GM04503 (cell line): ENCODE measurements at places on chromosomes 5 and 9.
A peak's percentile ranks its signal among the peaks of the same experiment; 100 is the strongest.

DNA sequence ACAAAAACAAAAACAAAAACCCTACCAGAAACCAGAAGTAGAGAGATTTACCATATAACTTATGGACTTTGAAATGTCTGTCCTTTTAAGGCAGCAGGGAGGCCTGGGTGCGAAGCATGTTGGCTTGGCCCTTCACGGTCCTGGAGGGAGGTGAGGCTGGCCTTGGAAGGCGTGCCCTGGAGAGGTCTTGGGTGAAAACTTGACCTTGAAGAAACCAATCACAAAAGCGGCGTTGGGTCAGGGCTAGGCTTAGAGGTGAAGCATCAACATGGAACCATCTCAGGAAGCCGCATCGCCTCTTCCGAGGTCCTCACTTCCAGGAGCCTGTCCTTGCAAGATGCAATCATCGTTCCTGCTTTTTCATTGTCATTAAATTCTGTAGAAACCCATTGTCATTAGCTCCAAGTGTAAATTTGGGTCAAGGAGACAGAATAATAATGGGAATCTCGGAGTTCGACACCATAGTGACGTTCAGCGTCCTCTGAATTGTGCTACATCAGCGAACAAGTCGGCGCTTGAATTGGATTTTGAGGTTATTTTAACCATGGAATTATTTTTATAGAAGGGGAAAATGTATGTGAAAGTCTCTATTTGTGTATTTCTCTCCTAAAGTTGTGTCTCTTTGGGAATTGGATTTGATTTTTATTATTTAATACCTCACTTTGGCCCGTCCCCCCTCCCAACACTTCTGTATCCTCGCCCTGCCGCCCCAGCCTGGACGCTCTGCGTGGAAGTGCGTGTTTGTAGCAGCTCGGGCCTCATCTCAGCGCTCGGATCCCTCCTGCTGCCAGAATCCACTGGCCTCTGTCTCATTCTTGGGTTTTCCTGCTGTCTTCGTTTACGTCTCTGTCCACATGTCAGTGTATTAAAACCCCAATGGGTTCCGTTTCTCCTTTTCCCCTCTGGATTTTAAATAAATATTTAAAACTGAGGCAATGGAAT lies 11.1 kb upstream of the ORM1 start:
- no peak for DNase-seq

DNA sequence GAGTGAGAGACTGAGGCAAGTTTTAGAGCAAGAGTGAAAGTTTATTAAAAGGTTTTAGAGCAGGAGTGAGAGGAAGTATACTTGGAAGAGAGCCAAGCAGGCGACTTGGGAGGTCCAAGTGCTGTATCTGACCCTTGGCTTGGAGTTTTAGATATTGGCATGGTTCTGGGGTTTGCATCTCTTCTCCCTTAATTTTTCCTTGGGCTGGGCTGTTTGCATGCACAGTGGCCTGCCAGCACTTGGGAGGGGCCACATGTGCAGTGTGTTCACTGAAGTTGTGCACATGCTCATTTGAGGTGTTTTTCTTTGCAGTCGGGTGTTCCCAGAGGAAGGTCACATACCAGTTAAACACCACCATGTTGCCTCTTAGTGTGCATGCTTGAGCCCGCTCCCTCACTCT lies 464.1 kb downstream of the DMRT2 start:
- DNase-seq: no peak

GRCh38 chr5:145499483-145499882 lies 335.7 kb downstream of the PRELID2 start:
- no peak for DNase-seq

DNA sequence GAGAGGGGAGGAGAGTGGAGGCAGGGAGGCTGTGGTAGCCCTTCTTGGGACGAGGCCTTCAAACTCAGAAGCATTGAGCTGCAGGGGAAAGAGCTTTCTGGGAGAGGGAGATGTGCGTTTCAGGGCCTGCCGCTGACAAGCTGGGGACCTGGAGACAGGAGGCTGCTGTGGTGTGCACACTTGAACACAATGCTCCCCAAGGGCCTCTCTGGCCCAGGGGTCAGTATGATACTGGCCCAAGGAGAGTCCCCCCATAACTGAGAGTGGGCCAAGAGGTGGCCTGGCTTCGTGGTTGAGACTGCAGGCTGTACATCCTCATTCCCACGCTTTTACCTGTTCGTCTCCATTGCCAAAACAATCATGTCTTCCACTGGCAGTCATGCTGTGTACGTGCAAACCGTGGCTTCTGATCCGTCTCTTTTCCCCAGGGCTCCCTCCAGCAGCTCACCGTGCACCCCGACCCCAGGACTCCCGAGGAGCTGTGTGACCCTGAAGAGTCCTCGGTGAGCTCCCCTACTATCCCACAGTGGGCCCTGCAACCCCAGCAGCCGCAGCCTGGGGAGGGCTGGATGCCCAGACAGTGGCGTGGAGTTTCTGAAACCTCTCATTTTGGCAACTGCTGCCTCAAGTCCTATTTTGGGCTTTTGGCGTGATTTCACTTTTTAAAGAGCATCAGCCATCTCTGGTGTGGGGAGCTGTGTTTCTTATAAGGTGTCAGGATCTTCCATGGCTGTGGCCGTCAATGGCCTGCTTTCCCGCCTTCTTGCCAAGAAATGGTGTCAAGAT lies 43.4 kb downstream of the COL15A1 start:
- no peak for DNase-seq

- DNase-seq: no peak
Observed at GRCh38 chr9:99004717-99005460, 61.2 kb downstream of the COL15A1 start.

- no peak for DNase-seq
Observed at GRCh38 chr5:68641211-68641610, 425.7 kb downstream of the PIK3R1 start.

DNA sequence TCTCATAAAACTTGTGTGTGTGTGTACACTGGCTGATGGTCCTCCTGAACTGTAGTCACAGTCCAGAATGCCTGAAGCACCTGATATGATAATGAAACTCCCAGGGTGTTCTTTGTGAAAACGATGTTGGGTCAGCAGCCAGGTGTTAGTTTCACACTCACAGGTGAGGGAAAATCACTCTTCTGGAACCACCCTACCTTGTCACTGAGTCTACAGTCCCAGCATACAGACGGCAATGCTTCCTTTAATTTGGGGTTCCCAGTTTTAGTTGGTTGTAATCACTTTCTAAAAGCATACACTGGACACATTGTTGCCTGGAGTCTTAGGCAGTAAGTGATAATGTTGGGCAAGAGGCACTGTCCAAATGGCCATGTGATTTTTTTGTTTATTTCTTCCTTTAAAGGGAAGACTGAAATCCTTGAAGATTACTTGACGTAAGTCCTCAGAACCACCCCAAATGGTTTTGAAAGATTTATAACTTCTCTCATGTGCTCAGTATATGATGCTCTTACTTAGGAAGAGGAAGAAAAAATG lies 18.2 kb upstream of the MGAT1 start:
- no peak for DNase-seq

GRCh38 chr5:40089269-40089668 lies 590.4 kb upstream of the PTGER4 start:
- no peak for DNase-seq

- no peak for DNase-seq
Observed at GRCh38 chr5:100861148-100861547, 41.9 kb downstream of the ST8SIA4 start.

DNA sequence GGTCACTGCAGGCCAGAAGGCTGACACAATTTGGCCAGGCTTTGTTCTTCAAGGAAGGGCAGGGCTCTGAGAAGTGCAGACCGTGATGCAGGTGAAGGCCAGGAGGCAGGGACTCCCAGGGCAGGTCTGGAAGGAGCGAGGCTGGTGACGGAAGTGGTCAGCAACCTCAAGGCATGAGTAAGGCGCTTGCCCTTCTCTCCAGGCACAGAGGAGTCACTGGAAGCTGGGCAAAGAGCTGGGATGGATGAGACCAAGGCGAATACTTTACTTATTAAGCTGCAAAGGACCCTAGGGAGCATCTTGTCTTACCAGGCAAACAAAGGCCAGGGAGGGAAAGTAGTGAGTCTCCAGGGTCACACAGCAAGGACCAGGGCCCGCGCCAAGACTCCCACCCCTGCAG lies 18.6 kb downstream of the IRF1 start:
- DNase-seq: no peak

DNA sequence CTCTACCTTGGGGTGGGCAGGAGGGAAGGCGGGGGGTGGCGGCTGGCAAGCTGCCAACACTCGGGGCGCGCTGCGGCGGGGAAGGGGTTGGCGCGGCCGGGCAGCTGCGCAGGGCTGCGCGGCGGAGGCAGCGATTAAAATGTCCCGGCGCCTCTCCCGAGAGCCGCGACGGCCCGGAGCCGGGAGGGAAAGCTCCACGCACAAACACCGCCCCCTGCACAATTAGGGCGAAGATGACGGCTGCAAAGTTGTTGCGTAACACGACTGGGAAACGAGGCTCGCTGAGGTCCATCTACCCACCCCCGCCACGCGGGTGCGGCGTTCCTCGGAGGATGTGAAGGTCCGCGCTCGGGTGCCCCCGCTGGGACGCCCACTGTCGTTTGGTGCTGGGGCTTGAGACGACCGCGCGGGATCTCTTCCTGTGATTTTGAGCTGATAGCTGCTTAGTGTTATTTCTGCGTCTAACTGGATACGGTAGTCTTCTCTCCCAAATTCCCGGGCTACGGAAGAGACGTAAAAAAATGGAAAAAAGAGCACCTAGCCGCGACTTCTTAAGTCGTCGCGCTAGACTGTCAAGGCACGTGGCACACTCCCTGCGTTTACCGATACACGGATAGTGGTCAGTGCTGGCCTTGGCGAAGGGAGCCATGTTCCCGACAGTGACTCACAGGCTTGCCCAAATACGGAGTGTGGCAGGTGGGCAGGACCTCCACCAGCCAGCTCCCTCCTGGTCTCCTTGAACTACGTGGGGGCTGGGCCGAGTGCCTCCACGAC lies 958 bp upstream of the NFIL3 start:
- DNase-seq: no peak

- no peak for DNase-seq
Observed at GRCh38 chr9:127535834-127536233, 76.2 kb upstream of the STXBP1 start.

- DNase-seq: no peak
Observed at GRCh38 chr5:17411436-17412402, 86.3 kb upstream of the TAF11L2 start.

GRCh38 chr9:2657427-2657826 lies 35.8 kb downstream of the VLDLR start:
- no peak for DNase-seq

GRCh38 chr9:126844085-126844484 lies 16.4 kb upstream of the ZBTB34 start:
- peak; percentile 25 for DNase-seq

GRCh38 chr5:63923914-63924313 lies 38.3 kb downstream of the HTR1A start:
- no peak for DNase-seq

GRCh38 chr5:84688566-84688965 lies 303.9 kb upstream of the EDIL3 start:
- DNase-seq: peak; percentile 90

- DNase-seq: no peak
Observed at GRCh38 chr9:86868616-86869015, 78.7 kb downstream of the GAS1 start.

DNA sequence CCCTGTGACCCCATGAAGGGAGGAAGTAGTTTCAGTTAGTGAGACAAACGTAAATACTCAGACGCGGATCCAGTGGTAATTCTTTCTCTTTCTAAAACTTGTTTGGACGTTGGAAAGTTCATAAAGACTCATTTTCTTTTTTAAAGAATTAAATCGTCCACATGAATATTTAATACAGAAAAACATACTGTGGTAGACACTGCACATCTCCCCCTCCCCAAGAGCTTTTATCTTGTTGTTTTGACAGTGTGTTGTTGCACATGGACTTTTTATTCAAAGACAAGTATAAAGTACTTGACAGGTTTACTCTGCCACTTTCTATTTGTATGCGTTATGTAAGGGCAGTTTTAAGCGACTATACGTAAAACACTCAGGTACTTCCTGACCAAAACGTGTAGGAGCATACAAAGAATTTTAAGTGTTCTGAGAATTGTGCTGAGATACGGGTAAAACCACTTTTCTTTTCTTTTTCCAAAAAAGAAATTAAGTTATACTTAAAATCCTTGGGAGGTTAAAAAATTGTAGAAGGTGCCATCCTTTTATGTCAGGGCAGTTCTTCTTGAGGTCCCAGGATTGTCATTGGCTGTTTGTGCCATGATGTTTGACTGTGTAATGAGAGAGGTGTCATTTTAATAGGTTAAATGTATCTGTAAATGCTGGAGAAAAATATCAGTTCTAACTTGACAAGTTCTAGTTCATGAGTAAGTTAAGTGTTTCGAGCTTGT lies 1.3 kb downstream of the NIPBL start:
- no peak for DNase-seq

DNA sequence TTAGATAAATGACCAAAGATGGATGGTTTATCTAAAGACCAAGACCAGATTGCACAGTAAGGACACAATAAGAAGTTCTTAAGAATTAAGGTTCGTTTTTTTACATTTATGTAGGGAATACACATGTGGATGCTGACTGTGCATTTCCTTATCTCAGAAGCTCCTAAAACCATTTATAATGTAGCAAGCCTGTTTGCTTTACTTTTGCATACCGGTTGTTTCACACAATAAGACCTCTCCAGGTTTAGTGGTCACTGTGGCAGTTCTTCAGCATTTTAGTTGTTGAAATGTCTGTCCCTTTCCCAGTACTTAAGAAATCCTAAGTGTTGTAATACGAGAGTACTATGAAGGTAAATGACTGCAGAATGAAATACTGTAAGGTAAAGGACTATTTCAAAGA lies 43.6 kb downstream of the BASP1 start:
- no peak for DNase-seq

GRCh38 chr5:14757850-14758249 lies 93.3 kb downstream of the OTULIN start:
- DNase-seq: no peak

DNA sequence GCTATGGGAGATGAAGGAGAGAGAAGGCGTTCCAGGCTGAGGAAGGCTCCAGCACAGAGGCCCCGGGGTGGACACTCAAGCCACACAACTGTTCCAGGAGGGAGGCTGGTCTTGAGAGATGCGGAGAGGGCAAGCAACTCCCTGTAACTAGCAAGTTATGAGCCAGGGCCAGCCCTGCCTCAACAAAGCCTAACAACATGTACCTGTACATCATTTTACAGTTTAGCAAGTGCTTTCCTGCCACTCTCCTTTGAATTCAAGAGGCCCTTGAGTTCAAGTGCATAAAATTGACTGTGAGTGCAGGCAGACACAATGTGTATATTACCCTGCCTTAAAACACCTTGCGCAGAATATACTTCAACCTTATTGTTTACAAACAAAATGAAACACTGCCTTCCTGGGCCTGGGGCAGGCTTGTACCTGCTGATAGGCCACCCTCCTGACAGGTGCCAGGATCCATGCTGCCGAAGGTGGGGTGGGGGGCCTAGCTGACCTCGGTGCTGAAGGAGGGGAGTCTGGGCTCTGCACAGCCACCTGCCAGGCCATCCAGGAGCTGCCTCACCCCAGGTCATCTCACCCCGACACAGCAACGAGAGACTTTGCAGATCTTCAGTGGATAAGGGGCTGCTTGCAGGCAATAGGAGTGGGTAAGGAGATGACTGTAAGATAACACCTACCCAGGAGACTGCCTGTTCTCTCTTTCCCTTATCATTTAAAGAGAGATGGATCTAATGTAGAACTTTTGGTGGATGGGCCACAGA lies 80.0 kb downstream of the PPARGC1B start:
- DNase-seq: no peak
